ENCODE measurements at places on chromosomes 3 and 15.

DNA sequence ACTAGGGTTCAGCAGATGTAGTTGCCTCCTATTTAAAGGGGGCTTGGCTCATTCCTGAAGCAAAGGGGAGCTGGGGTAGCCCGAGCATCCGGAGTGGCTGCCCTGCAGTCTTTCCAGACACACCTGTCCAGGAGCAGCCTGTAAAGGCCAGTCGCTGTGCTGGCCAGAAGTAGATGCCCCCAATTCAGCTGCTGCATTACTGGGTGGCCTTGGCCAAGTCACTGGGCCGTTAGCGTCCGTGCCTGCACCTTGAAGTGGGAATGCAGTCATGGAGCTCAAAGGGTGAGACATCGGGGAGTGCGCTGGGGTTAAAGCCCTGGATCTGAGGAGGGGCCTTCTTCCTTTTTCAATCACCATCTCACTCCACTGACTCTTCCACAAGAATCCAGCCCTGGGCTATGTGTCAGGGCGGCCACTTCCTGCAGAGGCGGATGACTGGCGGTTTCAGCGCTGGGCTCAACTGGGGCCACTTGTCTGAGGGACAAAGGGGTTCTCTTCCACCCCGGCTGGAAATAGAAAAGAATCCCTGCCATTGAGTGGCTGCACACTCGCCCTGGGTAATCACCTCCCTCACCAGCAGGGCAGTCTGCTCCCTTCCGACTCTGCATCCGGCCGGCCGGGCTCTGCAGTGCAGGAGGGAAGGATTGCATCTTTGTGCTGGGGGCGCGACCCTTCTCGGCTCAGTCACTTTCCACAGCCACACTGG is 11.8 kb downstream of the ALDH1A3 start:
- DNase-seq: no peak

GRCh38 chr3:32186097-32186496 is 52.4 kb upstream of the CMTM8 start:
- DNase-seq: no peak

DNA sequence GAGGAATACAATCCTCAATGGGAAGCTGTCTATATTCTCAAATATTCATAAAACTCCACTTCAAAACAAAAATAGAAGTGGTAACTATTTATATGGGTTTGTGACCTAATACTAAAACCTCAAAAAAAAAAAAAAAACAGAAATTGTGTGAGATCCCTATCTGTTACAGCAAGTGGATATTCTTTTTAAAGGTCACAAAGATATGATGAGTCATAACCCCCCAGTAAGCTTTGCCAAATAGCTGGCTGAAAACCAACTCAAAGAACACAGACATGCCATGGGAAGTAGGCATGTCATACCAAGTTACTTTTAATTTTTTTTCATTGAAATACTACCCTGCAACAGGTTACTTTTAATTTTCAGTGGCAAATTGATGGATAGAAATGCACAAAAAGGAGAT is 62.5 kb downstream of the CBLB start:
- no peak for DNase-seq

GRCh38 chr15:92915766-92916435 is 15.8 kb downstream of the CHD2 start:
- no peak for DNase-seq

DNA sequence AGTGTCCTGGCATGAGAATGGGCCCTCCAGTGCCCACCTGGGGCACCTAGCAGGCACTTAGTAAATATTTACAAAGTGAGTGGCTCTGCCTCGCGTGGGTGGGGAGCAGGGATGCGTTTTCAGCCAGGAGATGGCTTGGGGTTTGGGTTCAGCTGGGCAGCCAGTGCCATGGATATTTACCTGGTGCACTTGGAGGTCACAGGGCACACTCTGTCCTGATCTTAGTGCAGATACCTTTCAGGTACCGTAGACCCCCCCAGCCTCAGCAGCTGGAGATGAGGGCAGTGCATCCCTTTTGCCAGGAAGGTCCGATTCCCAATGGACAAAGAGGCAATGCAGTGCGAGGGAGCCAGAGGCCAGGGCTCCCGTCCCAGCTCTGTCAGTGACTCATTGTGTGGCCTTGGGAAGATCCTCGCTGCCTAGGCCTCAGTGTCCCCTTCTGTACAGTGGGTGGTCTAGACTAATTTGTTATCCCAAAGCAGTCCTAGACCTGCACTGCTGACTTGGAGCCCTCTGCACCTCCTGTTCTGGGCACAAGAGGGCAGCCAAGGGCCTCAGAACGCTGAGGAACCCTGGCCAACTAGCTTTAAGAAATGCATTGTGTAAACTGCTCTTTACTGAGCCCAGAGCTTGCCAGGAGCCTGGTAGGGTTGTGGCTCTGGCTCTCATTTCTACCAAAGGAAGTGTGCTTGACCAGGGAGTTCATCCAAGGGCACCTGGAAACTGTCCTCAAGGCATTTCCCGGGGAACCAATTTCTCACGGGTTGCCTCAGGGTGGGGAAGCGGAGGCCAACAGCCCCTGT is 16.0 kb downstream of the HDAC11 start:
- DNase-seq: peak; percentile 27

DNA sequence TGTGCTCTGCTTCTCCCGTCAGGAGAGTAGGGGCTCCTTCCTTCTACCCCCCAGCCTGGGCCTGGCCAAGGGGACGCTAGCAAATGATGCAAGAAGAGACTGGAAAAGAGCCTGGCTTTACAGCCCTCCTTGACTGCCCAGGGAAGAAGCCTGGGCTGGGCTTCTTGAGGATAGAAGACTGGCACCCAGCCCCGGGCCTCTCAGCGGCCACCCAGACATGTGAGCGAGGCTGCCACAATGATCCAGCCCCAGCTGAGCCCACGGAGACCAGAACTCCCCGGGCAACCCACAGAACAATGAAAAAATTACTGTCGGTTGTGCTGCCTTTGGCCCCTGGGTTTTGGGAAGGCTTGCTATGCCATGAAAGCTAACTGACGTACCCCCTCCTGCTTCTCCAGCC is 100.6 kb upstream of the PRR20G start:
- no peak for DNase-seq

GRCh38 chr15:45790325-45790943 is 155.6 kb downstream of the SQOR start:
- DNase-seq: no peak

- no peak for DNase-seq
Measured at GRCh38 chr15:40543631-40544294, 21.1 kb downstream of the CCDC32 start.

DNA sequence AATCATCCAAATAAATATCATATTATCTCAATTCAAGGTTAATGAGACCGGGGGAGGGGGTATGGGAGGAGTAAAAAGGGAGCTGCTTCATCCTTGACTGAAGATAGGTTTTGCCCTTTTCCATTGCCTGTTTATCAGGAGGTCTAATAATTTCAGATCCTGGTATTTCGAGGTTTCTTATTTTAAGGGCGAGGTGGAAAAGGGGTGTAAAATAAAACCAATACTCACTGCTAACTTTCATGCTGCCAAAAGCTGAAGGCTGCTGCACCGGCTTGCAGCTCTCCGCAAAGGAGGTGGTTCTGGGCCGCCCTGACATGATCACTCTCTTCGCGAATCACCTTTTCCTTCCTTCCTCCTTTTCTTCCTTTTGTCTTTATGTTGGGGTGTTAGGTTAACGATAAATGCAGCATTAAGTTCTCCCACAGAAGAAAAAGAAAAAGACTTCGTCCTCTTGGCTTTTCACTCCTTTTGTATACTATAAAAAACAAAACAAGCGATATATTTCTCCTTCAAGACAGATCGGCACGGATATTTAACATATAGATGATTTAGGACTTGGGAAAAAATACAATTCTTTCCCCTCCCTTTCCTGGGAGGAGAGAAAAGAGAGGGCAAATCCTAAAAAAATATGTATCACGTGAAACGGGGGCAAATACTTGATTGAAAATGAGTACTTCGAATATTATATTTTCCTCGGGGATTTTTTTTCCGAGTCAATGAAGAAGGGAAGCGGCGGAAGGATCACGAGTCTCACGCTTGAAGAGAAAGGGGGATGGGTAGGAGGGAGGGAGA is 932 bp downstream of the GSK3B start:
- DNase-seq: no peak

DNA sequence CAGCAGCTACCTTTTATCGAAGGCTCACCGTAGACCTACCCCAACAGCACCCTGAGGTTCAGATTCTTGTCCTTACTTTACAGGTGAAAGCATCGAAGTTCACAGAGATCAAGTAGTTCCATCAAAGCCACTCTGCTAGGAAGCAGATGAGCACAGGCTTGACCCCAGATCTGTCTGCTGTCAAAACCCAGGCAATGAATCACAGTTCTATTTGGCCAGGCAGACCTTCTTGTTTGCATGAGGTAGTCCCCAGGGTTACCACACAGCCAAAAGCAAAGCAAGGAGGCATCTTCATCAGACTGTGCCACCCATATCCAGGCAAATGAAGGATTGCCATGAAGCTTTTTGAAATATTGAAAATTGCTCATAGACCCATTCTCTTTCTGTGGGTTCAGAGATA is 33.0 kb downstream of the HES1 start:
- no peak for DNase-seq
